ENCODE measurements at places on chromosomes 7 and 10. TPM values are rescaled to one million over a fixed set of nuclear protein-coding genes. Genes with fewer than 3 reads are reported as not detected.

- H3K4me1 ChIP-seq = no peaks in the 10 kb centered on the region
- no peak overlapping the region for H3K4me3 ChIP-seq
- no peak overlapping the region for H3K27ac ChIP-seq
- DNase-seq = no peak
- H3K27me3 ChIP-seq = no peaks in the 10 kb centered on the region
Observed at GRCh38 chr7:44398511-44398911, 73.1 kb upstream of the CAMK2B start.

DNA sequence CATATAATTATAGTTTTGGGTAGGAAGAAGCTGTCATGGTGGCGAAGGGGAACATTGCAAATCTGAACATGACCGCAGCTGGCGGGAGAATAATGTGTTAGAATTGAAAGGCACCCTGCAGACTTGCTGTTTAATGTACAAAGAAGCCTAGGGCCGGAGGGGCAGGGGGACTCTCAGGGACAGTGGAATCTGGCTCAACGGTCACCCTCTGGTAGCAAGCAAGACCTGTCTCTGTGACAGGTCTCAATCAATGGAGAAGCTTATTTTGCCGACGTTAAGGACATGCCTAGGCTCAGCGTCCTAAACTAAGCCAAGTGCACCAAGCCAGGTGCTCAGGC lies 177.3 kb downstream of the NSUN6 start:
- H3K36me3 ChIP-seq = no peaks in the 10 kb centered on the region
- DNase-seq = no peak
- no peak overlapping the region for H3K27ac ChIP-seq
- no peak overlapping the region for H3K4me3 ChIP-seq

DNA sequence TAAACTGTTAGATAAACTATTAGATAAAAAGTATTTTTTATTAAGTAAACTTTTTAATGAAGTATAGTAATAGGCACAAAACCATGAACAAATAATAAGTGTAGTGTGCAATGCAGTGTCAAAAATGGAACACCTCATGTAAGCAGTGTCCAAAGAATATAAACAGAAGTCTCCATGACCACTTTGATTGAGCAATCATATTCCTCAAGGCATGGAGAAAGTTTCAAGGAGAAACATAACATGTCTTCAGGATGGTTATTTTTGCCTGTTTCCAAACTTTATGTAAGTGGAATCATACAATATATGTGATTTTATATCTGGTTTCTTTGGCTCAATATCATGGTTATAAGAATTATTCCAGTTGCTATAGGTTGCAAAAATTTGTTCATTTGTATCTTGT lies 6.1 kb upstream of the RELN start:
- no peak for DNase-seq
- no peak overlapping the region for H3K4me3 ChIP-seq
- H3K4me1 ChIP-seq = peaks cover 3% of the 10 kb centered on the region
- H3K27me3 ChIP-seq = no peaks in the 10 kb centered on the region
- no peak overlapping the region for H3K27ac ChIP-seq

GRCh38 chr10:124294811-124295770 lies 123.6 kb downstream of the OAT start:
- peaks cover under 1% of the 10 kb centered on the region for H3K27me3 ChIP-seq
- no peak for DNase-seq
- H3K36me3 ChIP-seq = no peaks in the 10 kb centered on the region
- H3K27ac ChIP-seq = no peak overlapping the region
- H3K4me1 ChIP-seq = peaks cover 8% of the 10 kb centered on the region
- H3K4me3 ChIP-seq = no peak overlapping the region

DNA sequence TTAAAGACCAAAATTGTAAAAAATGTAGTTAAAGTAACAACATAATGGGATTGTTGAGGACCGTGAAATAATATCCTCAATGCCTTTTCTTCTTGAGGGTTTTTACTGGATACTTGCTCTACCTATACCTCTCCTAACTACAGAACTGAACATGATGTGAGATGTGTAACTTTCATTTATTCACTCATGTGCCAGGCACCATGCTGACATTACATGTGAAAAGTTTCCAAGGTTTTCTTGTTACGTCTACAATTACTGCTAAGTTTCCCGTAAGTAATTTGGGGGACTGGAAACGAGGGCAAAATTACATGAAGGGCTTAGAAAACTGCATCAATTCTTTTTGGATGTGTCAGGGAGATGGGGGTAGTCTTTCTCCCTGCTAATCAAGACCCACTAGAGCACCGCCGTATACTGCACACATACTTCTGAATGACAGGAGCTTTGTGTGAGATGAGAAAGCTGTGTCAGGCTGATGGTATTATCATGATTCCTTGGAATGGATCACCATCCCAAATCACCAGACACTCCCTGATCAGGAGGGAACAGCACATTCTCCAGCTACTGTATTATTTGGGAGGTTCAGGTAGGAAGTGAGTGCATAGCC lies 41.8 kb downstream of the PTPRZ1 start:
- no peak overlapping the region for H3K4me3 ChIP-seq
- DNase-seq = no peak
- H3K27me3 ChIP-seq = no peaks in the 10 kb centered on the region
- no peaks in the 10 kb centered on the region for H3K36me3 ChIP-seq
- H3K27ac ChIP-seq = no peak overlapping the region

DNA sequence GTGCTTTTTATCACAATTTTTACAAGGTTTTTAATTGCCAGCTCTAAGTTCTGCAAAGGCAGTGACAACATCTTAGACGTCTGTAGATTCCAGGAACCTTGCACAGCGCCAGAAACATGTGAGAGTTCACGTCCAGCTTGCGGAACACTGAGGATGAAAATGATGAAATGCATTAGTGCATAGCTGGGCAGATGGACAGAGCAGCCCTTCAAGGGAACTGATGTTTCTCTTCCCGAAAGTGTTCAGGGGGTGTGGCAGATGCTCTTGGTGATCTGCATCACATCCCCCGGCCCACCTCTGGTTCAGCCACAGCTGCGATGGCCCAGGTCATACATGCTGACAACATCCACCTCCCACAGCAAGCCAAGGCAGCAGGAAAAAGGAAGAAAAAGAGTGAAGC lies 40.9 kb downstream of the ITIH5 start:
- H3K27ac ChIP-seq = peak overlapping the region; percentile 82
- H3K4me1 ChIP-seq = peaks cover 9% of the 10 kb centered on the region
- H3K36me3 ChIP-seq = no peaks in the 10 kb centered on the region
- no peak overlapping the region for H3K4me3 ChIP-seq

GRCh38 chr10:114893251-114893650 lies 44.7 kb upstream of the TRUB1 start:
- DNase-seq = no peak
- H3K4me1 ChIP-seq = peaks cover 6% of the 10 kb centered on the region
- no peak overlapping the region for H3K27ac ChIP-seq
- no peaks in the 10 kb centered on the region for H3K36me3 ChIP-seq
- H3K4me3 ChIP-seq = no peak overlapping the region

- H3K4me3 ChIP-seq = no peak overlapping the region
- DNase-seq = no peak
- H3K27me3 ChIP-seq = no peaks in the 10 kb centered on the region
- no peaks in the 10 kb centered on the region for H3K36me3 ChIP-seq
- H3K27ac ChIP-seq = no peak overlapping the region
- H3K4me1 ChIP-seq = peaks cover 6% of the 10 kb centered on the region
Observed at GRCh38 chr7:24751484-24751883, 5.8 kb downstream of the GSDME start.

DNA sequence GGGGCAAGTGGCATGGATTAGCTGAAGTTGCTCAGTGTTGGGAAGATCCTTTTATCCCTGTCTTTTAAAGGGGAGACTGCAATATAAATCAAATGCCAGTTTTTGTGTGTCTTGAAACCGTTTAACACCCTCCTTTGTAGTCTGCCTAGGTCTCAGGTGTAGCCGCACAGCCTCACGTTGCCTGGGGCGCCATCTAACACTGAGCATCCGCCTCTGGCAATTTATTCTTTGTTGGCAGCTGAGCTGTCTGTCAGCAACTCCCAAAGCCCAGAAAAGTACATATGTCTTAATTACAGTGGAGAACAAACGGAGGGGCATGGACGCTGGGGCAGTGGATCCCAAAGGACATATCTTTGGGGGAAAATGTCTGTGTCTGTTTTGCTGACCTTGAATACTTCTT lies 254.7 kb downstream of the STK31 start:
- no peak for DNase-seq
- no peak overlapping the region for H3K4me3 ChIP-seq
- no peaks in the 10 kb centered on the region for H3K36me3 ChIP-seq
- no peaks in the 10 kb centered on the region for H3K4me1 ChIP-seq

DNA sequence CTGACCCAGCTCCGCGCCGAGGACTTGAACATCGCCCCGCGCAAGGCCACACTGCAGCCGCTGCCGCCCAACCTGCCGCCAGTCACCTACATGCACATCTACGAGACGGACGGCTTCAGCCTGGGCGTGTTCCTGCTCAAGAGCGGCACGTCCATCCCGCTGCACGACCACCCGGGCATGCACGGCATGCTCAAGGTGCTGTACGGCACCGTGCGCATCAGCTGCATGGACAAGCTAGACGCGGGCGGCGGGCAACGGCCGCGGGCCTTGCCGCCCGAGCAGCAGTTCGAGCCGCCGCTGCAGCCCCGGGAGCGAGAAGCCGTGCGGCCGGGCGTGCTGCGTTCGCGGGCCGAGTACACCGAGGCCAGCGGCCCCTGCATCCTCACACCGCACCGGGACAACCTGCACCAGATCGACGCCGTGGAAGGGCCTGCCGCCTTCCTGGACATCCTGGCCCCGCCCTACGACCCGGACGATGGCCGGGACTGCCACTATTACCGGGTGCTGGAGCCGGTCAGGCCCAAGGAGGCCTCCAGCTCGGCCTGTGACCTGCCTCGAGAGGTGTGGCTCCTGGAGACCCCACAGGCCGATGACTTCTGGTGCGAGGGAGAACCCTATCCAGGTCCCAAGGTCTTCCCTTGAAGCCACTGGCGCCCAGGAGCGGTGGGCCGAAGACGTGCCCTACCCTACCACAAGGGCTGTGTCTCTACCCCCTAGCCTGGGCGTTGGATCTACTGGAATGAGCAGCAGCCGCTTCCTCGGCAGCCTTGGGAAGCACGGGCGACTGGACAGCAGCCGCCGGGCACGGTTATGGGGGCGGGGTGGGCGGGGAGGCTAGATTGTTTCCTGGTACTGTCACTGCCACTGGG lies 945 bp downstream of the ADO start:
- H3K27me3 ChIP-seq = no peaks in the 10 kb centered on the region
- peak overlapping the region; percentile 97 for H3K27ac ChIP-seq
- DNase-seq = no peak
- H3K36me3 ChIP-seq = no peaks in the 10 kb centered on the region
- peaks cover 19% of the 10 kb centered on the region for H3K4me1 ChIP-seq

GRCh38 chr7:70415179-70415972 lies 716.6 kb upstream of the GALNT17 start:
- no peak overlapping the region for H3K4me3 ChIP-seq
- no peak for DNase-seq
- H3K27me3 ChIP-seq = no peaks in the 10 kb centered on the region
- no peaks in the 10 kb centered on the region for H3K4me1 ChIP-seq

DNA sequence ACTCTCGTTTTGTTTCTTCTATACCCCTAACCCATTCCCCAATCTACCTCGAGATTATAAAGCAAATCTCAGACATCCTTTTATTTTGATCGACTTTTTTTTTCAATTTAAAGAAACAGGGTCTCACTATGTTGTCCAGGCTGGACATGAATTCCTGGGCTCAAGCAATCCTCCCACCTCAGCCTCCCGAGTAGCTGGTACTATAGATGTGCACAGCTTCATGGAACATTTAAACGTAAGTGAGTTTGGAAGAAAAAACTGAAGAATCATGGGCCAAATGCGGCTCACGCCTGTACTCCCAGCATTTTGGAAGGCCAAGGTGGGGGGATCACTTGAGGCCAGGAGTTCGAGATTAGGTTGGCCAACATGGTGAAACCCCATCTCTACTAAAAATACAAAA lies 96.0 kb downstream of the UPF2 start:
- H3K4me1 ChIP-seq = no peaks in the 10 kb centered on the region
- no peak overlapping the region for H3K4me3 ChIP-seq
- no peak for DNase-seq
- H3K27ac ChIP-seq = no peak overlapping the region
- H3K36me3 ChIP-seq = no peaks in the 10 kb centered on the region
- H3K27me3 ChIP-seq = no peaks in the 10 kb centered on the region

- no peaks in the 10 kb centered on the region for H3K27me3 ChIP-seq
- H3K27ac ChIP-seq = no peak overlapping the region
- H3K4me1 ChIP-seq = no peaks in the 10 kb centered on the region
- no peak overlapping the region for H3K4me3 ChIP-seq
- H3K36me3 ChIP-seq = no peaks in the 10 kb centered on the region
- DNase-seq = no peak
Observed at GRCh38 chr7:22386206-22386858, 29.4 kb upstream of the RAPGEF5 start.

- H3K27me3 ChIP-seq = no peaks in the 10 kb centered on the region
- no peak overlapping the region for H3K27ac ChIP-seq
- no peak for DNase-seq
- H3K4me3 ChIP-seq = no peak overlapping the region
- H3K36me3 ChIP-seq = no peaks in the 10 kb centered on the region
- no peaks in the 10 kb centered on the region for H3K4me1 ChIP-seq
Observed at GRCh38 chr7:38831259-38831996, 77.6 kb downstream of the VPS41 start.

DNA sequence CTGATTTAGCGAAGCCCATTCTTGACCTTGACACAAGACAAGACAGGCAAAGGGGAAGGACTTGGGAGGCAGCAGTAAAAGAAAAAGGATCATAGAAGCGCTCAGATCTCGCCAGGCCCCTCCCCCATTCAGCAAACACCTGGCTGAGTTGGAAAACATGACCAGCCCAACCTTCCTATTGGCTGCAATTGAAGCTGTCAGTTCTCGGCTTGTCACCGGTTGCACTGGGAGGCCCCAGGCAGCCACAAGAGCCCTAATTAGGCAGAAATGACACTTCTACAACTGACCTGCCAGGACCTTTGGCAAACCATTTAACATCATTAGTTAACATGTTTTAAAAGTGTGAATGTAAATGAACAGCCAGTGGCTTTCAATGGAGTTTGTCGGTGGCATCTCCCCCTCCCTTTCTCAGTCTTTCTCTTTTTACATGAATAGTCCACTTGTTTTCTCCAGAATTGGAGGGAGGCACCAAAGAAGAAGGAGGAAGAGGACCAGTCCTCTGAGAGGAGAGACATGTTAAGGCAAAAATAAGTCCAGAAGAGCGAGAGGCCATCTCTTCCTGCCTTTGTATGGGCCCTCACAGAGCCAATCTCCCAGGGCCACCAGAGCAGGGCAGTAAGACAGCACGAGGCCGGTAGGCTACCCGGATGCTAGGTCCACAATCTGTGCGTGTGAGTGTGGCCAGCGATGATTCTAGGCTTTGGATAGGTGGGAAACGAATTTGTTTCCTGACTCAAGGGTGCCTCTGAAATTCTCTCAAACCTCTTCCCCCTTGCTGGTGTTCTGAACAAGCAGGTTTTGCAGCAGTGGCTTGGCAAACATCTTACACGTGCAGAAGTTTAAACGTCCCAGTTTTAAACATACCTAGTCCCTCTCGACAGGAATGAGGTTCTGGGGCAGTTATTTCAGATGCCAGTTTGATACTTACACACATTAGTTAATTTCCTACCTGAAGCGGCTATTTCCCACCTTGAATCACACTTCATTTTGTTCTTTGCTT lies 15.0 kb upstream of the ENO4 start:
- H3K4me3 ChIP-seq = no peak overlapping the region
- no peak for DNase-seq
- no peaks in the 10 kb centered on the region for H3K36me3 ChIP-seq
- no peaks in the 10 kb centered on the region for H3K4me1 ChIP-seq

PALS2 gene
- total RNA-seq = 14.1 TPM

SMC3 gene
- 16.2 TPM for total RNA-seq

FRAT1 gene
- total RNA-seq = 2.7 TPM

TACC2 gene
- 71.1 TPM for total RNA-seq

TIMM23B gene
- total RNA-seq = 6.6 TPM

PPIA gene
- 1,726 TPM for total RNA-seq
